ENCODE measurements at places on chromosomes 16 and 17.

DNA sequence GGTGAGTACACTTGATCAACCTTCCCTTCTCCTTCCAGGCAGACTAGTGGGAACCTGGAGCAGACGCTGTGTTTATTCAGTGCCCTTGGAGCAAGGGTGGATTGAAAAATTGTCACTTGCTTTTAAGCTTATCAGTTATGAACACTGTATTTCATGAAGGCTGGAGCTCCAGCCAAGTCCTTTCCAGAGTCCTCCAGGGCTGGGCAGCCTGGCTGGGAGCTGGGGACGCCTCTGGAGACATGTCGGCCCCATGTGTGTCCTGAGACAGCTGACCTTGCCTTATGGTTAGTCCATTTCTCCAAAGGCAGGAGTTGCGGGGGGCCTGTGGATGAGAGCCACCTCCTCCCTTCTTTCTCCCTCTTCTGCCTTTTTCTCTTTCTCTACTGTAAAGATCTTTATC is 67.0 kb downstream of the RAP1GAP2 start:
- DNase-seq = no peak

- no peak for DNase-seq
Observed at GRCh38 chr17:43528988-43529814, 16.9 kb downstream of the ETV4 start.

- no peak for DNase-seq
Observed at GRCh38 chr16:13018026-13018425, 116.6 kb downstream of the SHISA9 start.

DNA sequence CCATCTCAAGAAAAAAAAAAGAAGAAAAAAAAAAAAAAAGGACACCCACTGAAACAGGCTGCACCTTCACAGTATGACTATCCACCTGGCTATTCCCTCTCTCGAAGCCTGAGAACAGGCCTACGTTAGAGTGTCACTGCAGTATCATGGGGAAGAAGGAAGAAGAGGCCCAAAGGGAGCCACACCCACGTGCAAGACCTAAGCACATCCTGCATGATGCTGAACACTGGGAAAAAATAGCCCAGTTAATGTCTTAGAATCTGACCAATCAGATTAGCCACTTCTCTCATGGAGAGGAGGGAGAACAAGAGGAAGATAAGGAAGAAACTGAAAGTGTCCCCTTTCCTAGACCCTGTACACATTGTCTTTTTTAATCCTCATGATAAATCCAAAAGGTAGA is 19.5 kb upstream of the MED13 start:
- DNase-seq = no peak

DNA sequence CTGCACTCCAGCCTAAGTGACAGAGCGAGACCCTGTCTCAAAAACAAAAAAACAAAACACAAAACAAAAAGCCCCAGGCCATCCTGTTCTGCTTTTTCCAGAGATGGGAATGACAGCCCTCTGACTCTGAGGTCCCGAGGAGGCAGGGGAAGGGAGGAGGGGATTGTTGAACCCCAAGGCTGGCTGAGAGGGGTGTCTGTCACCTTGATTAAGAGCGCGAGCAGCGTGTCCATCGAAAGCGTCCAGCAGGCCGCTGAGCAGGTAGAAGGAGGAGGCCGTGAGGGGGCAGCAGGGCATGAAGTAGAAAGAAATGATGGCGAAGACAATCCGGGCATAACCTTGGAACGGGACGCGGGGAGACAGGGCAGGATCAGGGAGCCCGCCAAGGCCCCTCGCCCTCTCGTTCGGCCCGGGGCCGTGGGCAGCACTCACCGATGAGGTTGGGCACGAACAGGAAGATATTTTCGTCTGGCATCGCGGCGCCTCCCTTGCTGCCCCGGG is 593 bp downstream of the CDIPT start:
- DNase-seq = no peak

- no peak for DNase-seq
Observed at GRCh38 chr16:76210157-76210556, 67.0 kb upstream of the CNTNAP4 start.

DNA sequence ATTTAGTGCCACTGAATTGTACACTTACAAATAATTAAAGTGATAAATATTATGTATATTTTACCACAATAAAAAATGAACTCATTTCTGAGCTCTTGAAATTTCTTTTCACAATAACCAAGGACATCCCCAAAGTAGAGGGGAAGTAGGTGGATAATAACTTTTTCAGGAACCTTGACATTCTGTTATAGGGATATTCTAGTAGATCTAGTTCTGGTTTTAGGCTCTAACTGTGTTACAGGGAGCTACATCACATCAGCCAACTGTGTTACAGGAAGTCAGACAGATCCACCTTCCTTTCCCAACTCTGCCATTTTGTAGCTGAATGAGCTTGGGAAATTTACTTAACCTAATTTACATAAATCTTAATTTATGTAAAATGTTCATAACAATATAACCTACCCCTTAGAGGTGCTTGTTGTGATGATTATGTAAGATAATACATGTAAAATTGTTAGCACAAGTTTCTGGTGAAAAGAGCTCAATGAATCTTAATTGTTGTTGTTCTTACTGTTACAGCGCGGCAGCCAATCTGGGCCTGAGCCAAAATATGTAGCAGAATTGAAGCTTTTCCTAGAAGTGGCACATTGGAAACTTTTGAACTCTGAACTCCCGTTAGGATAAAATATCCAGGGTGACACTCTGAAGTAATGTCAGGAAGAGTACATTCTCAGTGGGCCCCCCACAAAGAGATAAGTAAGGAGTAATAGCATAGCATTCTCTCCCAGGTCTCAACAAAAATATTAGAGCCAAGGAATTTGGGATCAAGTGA is 169.8 kb downstream of the AATF start:
- no peak for DNase-seq
